ENCODE measurements at places on chromosomes 1 and 21.
A peak's percentile ranks its signal among the peaks of the same experiment; 100 is the strongest.

GRCh38 chr1:7580923-7581753 is 190.0 kb upstream of the VAMP3 start:
- no peak for DNase-seq

DNA sequence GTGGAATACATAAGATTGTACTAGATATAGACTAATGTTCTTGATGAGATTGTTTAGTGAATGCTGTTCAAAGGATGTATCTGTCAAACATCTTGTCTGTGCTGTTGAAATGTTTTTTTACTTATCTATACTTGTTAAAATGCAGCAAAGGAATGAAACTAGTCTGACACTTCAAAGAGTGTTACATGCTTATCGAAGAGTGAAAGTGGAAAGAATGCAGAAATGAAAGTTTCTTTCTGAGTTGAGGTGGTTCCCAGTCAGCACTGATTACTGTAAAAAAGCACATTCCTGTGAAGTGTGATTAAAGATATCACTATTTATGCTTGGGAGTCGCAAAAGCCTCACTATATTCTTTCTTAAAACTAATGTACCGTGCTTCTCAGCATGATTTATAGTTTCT is 1225.2 kb downstream of the NCAM2 start:
- DNase-seq, result no peak

DNA sequence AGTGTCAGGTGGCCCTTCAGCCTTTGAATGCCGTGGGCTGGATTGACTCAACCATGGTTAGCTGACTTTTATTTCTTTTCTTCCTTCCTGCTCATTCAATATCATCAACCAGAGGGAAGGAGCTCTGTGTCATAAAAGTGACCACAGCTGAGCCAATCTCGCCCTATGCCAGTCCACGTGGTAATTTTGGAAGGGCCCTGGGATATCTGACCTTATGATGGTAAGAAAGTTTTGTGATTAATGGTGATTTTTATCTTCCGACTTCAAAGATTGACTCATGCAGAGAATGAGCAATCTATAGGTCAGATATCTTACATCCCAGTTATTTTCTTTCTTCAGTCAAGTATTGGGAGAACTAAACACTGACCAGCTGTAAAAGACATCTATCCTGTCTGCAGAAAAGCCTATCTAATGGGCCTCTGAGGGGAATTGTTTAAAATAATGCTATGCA is 170.3 kb downstream of the ZC3H11B start:
- DNase-seq, result no peak

- DNase-seq, result no peak
Observed at GRCh38 chr1:160077486-160077885, 3.9 kb upstream of the KCNJ9 start.

DNA sequence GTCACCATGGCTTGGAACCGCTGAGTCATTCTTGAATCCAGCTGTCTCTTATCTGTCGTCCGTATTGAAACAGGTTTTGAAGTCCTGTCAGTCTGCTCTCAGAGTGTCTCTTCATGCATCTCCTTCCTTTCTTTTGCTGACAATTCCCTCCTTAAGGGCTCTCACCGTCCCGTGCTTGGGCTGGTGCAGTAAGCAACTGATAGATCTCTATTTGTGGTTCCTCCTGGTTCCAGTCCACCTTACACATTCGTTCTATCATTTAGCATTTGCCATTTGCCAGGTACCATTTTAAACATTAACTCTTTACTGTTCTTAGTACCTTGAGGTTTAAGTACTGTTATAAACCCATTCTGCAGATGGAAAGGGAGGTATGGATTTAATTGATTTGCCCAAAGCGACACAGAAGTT is 88.9 kb downstream of the DYRK1A start:
- DNase-seq, result no peak

DNA sequence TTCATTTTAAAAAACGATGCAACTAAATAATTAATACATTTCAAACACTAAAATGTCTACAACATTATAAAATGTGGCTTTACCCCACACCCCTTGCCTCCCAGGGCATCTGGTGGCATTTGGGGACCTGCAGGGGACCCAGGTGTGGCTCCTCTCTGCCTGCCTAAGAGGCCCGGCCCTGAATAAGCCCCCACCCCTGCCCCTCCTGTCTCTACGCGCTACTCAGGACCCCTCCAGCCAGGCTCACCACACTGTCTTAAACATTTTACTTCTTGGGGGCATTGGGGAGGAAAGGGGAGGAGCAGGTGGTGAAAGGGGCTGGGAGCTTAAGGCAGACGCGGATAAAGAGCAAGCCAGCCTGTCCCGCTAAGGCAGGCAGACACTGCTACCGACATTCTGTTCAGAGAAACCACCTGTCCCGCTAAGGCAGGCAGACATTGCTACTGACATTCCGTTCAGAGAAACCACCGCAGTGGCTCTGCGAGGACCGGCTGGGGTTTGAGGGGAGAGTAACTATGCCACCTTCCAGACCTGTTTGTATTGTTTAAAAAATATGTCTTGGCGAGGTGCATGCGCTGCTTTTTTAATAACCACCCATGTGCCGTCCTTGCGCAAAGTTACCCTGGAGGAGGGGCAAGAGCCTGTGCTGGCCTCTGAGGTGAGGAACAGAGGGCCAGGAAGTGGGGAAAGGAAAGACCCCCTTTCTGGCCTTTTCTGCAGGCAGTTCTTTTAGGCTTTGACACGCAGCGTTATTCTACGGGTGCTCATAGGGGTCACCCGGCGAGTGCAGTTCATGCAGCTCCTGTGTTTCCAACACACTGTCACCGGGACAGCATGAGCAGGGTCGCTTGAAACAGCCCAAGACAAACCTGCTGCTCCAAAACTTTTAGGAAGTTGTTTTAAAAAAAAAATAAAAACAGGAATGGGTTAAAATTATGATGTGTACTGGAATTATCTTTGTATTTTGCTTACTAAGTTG is 51.3 kb upstream of the RIPK4 start:
- no peak for DNase-seq

- DNase-seq, result no peak
Observed at GRCh38 chr1:201221201-201221846, 30.7 kb downstream of the IGFN1 start.

- DNase-seq, result no peak
Observed at GRCh38 chr1:225865514-225865913, 16.7 kb downstream of the TMEM63A start.

DNA sequence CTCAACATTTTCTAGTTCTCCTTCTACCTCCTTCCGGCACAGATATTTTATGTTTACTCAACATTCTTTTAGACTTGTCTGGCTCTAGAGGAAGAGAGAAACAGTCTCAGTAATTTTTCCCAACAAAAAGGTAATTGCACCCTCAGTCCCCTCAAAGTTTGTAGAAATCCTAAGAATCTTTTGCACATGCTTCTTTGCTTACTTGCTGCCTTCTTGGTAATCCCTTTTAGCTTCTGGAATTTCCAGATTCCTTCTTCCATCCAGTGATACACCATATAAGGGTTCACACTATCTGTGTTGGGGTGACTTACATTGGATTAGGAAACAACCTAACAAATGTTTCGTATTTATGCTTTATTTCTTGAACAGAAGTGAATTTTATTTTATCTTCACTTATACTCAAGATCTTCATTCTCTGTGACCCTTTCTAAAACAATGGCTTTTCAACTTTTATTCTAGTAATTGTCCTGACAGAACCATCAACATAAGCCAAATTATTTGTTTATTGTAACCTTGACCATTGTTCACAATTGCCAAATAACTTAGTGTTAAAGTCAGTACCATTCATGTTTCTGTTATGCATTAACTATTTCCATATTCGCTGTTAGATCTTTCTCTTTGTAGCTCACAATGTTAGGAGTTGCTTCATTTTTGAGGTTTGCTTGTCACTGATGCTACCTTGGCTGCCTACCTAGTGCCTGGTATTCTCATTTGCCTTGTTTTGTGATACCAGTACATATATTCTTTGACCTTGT is 238.1 kb downstream of the HMCN1 start:
- DNase-seq, result no peak

DNA sequence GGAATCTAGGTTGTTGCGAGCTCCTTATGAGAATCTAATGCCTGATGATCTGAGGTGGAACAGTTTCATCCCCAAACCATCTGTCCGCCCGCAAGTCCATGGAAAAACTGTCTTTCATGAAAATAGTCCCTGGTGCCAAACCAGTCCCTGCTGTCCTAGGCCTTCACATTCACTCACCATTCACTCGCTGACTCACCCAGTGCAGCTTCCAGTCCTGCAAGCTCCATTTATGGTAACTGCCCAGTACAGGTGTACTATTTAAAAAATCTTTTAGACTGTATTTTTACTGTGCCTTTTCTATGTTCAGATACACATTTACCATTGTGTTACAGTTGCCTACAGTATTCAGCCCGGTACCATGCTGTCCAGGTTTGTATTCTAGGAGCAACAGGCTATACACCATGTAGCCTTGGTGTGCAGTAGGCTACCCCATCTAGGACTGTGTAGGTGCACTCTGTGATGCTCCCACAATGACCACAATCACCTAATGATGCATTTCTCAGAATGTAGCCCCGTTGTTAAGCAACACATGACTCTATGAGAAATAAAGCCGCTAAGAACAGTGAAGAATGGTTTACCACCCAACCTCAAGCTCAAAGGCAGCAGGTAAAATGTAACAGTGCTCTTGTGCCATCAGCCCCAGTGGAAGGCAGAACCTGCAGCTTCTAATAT is 2.4 kb downstream of the ECHDC2 start:
- DNase-seq, result no peak

DNA sequence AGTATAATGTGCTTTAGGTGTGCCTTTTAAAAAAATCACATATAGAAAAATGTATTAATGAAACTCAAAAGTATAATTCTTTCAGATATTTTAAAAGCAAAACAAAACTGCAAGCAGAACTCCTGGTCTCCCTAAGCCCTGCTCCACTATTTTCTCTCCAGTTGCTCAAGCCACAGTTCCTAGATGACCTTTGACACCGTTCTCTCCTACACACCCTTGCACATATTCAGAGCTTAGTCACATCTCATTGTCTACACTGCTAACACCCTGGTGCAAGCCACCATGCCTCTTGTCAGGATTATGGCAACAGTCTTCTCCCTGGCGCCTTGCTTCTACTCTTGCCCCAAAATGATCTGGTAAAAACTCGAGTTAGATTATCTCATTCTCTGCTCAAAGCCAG is 50.2 kb upstream of the ROR1 start:
- no peak for DNase-seq

DNA sequence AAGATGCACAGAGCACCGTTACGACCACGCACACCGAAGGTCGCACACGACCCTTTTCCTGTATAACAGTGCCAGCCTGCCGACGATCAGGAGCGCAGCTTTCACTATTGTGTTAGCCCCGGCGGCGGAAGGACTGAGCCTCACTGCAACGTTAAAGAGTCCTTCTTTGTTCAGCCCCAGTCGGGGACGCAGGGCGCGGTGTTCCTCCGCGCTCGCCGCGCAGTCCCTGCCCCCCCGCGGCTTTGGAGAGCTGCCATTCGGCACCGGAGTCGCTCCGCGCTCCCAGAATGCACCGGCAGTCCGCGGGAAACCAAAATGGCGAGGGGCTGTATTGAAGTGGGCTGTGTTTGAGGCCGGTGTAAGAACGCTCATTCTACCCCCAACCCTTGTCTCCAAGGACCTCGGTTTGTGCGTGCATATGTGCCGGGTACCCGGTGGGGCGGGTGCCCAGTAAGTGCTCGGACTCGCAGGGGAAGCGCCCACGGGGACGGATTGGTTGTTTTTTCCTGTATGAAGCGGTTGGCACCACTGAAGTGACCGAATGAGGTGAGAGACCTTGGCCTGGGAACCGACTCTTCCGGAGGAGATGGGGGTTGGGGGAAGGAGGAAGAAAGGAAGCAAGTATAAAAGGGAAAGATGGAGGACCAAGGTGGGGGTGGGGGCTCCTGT is at the start of gene MTF2:
Gene MTF2 (plus strand): TSS at position 298 of the 669 bp plus-strand sequence. CDS start 244 bp downstream, at position 542.
- DNase-seq, result peak; percentile 89

DNA sequence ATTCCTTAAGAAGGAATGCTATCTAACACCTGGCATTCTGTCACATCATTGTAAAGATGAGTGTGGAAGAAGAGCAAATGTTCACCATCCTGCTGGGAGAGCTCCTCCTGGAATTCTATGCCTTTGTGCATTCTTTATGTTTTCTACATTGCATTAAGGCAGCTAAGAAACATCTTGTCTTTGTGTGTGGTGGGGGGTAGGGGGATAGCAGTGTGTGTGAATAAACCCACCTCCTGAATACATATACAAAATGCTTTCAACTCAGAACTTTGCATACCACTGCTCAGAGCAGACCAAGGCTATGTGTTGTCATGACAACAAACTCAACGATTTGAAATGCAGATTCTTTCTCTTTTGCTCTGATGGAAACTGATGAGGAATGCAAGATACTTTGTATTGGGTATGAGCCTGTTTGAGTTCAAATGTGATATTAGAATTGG is 193.6 kb upstream of the KAZN start:
- DNase-seq, result no peak

DNA sequence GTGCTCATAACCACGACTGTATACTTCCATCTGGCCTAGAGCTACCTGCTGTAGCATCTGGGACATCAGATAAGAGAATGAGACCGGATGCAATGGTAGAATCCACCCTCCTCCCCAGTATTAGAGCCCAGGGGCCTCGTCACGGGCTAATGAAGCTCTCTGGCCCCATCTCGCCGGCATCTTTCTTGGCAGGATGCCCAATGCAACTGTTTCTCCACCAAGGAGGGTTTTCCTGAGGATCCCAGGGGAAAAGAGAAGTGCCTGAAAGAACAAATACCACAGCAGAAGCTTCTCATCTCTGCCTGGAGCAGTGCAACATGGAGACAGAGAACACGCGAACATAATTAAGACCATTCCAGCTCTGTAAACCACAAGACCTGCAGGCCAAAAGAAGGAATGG is 80.0 kb downstream of the VWA5B1 start:
- no peak for DNase-seq

- DNase-seq, result no peak
Observed at GRCh38 chr1:9760824-9761223, 62.9 kb downstream of the CLSTN1 start.

DNA sequence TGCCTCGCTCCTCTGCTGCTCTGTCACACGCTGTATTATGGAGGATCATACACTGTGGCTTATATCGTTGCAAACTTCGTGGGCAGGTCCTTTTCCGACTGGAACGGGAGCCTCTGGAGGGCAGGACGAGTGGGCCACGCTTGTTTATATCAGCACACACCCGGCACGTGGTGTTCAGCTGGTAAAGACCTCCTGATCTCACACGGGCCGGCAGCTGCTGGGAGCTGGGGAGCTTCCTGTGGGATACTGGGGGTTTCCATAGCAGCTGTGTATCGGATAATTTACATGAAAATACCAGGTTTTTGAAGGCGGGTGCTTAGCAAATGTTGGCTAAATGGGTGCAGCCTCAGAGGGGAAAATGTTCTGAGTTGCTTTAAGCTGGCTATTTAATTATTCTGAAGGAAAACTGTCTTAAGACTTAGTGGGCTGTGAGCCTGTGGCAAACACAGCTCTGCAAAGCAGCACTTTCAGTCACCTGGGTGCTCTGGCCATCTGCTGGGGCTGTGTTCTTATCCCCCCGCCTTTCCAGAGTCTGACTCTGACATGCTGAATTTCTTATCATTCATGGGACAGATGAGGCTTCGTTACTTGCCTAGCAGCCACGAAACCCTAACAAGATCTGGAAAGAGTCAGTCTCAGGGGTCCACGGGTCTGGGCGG is 103.6 kb upstream of the GCLM start:
- DNase-seq, result no peak

DNA sequence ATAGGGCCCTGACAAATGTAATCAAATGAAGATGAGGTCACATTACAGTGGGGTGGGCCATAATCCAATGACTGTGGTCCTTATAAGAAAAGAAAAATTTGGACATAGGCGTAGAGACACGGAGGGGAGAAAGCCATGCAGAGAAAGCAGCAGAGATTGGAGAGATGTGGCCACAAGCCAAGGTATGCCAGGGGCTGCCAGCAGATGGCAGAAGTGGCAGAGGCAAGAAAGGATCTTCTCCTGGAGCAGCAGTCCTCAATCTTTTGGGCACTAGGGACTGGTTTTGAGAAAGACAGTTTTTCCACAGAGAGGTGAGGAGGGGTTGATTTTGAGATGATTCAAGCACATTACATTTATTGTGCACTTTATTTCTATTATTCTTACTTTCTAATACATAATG is 355.1 kb downstream of the NPHP4 start:
- no peak for DNase-seq

Measured in CD8-positive, alpha-beta memory T cell (primary cell).